ENCODE measurements at places on chromosomes 5 and 9.

DNA sequence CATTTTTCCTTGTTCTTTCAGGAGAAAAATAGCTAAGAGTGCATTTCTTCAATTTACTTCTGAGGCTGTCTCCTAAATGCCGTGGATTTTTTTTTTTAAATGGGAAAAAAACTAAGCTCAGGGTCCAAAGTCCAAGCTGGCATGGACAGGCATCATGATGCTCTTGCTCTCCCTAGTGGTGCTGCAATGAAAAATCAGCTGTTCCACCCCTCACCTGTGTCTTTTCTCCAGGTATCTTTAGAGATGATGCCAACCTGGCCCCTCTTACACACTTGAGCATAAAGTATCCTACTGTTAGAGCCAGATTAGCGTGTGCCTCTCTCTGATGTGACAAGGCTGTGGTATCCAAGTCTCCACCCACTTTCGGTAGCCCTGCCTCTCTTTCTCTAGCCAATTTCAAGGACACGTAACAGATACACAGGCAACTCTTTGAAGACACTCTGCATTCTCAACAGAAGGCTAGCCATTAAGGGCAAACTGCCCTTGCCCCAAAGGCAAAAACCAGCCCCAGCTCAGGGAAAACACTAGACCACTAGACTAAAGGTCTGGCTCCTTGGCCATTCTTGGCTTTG is 208.8 kb downstream of the SAXO1 start:
- DNase-seq: no peak

- DNase-seq: no peak
These were observed 103.5 kb downstream of the SPRY4 start for GRCh38 chr5:142221091-142221860.

DNA sequence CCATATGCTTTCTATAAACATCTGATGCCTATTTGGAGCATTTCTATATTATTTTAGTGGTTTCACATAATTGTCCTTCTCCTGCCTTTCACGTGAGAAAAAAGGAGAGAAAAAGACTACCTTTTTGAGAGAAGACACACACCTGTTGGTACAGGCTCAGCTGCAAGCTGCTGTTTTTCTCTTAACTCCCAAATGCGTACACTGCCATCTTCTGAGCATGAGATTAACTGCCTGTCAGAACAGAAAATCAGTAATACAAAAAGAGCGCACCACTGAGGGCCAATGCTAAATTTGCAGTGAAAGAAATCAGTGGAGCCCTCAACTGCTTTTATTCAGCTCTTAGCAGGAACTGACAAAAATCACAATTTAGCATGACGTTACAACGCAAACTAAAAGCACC is 54.9 kb downstream of the WDR41 start:
- no peak for DNase-seq

DNA sequence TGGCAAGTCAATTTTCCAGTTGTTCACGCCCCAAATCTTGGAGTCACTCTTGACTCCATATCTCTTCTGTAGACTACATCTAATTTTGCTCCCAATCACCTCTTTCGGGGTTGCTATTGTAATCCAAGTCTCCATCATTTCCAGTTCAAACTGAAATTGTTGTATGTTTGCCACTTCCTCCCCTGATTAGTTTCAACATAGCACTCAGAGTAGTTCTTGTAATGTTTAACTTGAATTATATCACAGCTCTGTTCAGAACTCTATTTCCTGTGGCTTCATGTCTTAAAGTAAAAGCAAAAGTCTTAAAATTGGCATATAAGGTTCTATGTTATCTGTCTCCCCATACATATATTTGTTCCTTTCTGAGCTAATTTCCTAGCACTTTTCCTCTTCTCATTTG is 348.5 kb upstream of the RIOK2 start:
- DNase-seq: no peak

DNA sequence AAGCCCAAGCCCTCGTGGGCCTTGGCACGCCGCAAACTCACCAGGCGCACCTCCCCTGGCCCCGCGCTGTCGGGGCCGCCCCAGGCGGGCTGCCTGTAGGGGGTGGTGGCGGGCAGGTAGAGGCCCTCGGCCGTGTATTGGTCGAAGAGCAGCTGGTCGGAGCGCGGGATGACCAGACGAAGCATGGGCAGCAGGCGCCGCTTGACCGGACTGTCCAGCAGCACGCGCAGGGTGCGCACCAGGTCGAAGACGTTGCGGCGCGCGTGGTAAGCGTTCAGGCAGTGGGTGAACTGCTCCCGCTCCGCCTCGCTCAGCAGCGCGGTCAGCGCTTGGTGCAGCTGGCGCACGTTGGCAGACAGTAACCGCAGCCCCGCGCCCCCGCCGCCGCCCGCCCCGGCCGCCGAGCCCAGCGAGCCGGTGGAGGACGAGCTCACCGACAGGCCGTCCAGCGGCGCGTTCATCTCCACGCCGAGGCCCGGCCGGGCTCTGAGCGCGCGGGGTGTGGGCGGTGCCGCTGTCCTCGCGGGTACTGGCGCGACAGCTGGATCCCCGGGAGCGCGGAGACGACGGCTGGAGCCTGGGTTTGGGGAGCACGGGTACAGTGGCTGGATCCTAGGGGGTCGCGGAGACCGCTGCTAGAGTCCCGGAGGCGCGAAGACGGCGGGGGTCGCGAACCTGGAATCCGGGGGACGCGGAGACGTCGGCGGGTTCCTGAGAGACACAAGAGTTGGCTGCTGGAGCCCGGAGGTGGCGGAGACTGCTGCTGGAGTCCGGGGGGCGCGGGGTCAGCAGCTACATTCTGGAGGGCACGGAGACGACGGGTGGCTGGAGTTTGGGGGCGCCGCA is 709 bp downstream of the WHRN start:
- no peak for DNase-seq

DNA sequence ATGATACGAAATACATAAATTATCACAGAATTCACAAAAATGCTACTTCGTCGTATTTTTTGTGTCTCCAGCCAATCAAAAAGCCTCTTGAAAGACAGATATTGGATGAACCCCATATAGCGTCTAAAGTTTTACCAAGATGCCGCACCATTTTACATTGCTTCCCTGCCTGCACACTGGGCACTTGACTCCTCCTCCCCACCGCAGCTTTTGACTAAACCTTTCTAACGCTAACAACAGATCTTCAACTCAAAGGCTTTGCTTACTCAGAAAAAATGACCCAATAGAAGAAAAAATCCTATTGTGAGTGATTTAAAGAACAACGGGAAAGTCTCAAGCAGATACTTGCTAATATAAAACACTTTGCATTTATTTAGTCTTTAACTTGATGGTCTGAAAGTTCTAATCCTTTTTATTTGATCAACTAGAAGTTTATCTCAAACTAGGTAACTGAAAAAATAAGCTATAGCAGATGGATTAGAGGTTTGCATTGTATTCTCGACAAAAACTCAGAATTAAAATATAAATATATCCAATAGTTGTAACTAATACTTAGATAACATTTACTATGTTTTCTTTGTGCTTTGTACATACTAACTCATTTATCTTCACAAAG is 609.1 kb upstream of the DMAC1 start:
- no peak for DNase-seq

DNA sequence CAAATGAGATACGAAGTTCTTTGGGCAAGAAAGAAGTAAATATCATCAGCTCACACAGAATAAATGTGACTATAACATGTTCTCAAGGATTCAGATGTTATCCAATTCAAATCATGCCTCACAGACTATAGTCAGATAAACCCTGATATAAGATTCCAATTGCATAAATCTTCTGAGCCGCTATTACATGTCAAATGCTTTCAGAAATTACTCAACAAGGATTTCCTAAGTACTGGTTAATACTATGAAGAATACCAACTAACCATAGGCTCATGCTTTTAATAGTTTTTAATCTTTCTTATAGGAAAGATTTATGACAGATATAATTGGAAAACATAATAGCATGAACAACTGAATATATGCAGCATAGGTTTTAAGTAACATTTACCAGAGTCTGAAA is 73.6 kb downstream of the BAAT start:
- DNase-seq: no peak

DNA sequence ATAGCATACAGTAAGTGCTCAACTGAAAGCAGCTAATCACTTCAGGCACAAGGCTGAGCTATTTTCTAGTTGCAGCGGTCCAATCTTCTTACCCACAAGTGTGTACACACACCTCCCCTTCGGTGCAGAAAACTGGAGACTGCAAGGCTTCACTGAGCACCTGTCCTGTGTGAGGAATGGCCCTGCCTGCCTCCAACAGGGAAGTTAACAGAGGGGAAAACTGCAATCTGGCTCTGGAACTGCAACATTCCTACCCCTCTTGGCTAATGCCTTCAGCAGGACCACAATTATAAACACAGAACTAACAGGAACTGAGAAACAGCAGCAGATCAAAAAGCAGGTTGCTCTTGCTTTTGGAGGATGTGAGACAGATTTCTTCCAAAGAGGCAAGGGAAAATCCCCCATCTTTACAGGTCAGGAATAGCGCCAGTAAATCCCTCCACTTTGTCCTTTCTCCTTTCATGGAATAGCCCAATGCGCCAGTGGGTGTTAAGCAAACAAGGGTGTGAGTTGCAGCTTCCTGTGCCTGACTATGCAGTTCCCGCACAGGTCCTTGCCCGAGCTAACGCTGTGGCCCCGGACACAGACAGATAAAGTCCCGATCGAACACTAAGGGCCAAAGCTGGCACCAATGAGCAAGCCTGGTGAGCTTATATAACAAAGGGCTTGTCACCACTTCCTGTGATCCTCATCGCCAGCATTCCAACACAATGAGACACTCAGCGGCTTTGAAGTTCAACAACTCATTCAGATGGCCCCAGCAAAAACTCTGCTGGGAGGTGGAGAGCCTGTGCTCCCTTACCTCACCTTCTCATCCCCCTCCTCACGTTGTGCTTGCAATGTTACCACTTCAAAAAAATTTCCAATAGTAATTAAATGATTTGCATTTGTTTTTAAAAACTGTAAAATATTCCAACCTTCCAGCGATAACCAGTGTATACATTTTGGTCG is 21.5 kb downstream of the SHB start:
- DNase-seq: no peak

GRCh38 chr9:70429899-70430298 is 15.4 kb upstream of the KLF9 start:
- no peak for DNase-seq

GRCh38 chr5:66516550-66516949 is 79.6 kb upstream of the MAST4 start:
- DNase-seq: no peak

- no peak for DNase-seq
These were observed 852.3 kb upstream of the DMAC1 start for GRCh38 chr9:8651846-8652215.

GRCh38 chr5:40733879-40734563 is 21.7 kb downstream of the TTC33 start:
- DNase-seq: no peak

DNA sequence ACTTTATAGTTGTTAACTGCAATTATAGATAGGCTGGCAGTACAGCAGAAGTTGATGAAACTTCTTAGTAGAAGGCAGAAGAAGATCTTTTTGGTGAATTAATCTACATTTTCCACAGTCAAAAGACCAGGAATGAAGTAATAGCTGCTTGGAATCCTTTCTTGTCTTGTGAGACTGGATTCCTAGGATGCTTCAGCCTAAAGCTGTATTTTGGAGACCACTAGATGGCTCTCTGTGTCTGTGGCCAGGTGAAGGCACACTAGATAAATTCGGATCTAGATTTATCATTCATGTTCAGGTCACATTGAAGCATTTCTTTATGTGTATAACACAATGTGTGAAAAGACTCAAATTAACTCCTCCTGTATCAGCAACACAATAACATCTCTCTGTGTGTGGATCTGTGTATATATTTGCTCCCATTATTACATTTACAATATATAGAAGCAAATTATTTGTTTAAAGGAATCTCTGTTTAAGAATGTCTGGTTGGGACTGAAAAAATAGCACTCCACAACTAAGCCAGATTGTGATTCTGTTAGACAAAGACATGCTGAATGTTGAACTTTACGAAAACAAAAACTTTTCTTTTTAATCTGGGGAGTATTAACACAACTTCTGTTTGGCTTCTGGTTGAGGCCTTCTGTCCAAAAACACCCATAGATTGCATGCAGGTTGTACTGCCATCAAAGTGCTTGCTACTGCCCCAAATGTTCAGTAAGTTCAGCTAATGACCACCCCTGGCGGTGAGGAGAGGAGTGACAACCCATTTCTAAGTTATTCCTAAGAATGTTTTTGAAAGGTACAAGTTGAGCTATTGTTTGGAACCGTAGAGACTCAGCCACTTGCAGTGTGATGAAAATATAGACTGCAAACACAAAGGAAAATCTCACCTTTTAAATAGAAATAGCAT is 10.6 kb downstream of the GRIN3A start:
- no peak for DNase-seq

DNA sequence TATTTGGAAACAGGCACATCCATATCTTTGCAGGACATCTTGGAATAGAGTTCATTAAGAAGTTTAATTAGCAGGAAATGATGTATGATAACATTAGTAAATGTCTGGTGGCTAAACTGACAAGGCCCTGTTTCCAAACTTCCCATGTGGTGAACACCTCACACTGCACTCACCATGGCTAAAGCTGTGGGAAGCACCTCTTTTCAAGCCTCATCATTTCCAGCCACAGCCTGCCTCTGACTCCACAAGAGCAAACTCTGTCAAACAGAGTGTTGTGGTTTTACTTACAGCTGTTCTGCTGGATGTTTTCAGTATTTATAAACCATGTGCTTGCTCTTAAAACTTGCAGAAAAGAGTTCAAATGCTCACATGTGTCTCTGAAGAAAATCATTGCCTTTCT is 14.9 kb upstream of the NDUFB6 start:
- no peak for DNase-seq

DNA sequence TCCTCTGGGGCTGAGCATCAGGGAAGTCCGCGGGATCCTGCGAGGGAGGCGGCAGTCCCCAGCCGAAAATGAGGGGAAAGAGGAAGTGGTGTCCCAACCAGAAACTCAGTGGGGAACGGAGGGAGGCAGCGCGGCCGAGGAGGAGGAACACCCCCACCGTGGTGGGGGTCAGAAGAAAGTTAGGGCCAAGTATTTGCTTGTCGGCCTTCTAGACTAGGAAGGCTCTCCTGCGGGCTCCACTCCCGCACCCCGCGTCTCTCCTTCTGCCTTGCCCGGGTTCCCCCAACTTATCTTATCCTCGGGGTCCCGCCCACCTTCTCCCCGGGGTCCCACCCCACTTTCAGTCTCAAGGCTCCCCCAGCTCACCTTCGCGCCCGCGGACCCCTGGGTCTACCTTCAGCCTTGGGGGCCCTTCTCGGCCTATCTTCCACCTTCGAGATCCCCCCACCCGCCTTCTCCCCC is 557 bp upstream of the PHF2 start:
- DNase-seq: no peak

GRCh38 chr5:16489322-16489791 is 23.8 kb upstream of the ZNF622 start:
- DNase-seq: no peak

GRCh38 chr5:15304066-15304731 is 195.8 kb upstream of the FBXL7 start:
- no peak for DNase-seq

GRCh38 chr9:68731857-68732256 is 26.8 kb downstream of the PIP5K1B start:
- DNase-seq: no peak

DNA sequence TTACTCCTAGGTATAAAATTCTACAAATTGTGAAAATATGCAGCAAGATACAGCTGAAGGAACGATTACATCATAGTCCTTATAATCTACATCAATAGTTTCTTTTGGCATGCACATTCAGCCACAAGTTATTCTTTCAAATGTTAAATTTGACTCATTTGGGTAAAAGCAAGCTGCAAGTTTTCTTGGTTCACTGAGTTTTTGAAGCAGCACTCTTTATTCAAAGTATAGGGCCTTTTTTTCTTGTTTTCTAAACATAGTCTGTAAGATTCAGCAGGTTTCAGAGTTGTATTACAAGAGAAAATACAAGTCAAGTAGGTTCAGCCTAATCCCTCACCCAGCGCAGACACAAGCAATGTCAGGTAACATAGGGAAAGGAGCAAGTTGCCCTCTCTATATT is 981.5 kb downstream of the PTPRD start:
- DNase-seq: no peak
